Activated gamma-delta T cell treated with Interleukin-2 at 50 U/mL for 16 hours (primary cell): ENCODE measurements at places on chromosomes 16 and 17.

DNA sequence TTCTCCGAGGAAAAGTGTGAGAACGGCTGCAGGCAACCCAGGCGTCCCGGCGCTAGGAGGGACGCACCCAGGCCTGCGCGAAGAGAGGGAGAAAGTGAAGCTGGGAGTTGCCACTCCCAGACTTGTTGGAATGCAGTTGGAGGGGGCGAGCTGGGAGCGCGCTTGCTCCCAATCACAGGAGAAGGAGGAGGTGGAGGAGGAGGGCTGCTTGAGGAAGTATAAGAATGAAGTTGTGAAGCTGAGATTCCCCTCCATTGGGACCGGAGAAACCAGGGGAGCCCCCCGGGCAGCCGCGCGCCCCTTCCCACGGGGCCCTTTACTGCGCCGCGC lies at the start of gene ERBB2:
TSS of gene ERBB2 (plus strand) at position 247 of the 330 bp plus-strand sequence. CDS start 175 bp downstream, outside the sequence.
- DNase-seq = no peak

- DNase-seq = no peak
Observed at GRCh38 chr17:73210002-73210678, 17.3 kb downstream of the COG1 start.

- DNase-seq = no peak
Observed at GRCh38 chr16:49725651-49726050, 130.3 kb downstream of the ZNF423 start.

- no peak for DNase-seq
Observed at GRCh38 chr17:4248504-4249277, 15.1 kb downstream of the ANKFY1 start.

DNA sequence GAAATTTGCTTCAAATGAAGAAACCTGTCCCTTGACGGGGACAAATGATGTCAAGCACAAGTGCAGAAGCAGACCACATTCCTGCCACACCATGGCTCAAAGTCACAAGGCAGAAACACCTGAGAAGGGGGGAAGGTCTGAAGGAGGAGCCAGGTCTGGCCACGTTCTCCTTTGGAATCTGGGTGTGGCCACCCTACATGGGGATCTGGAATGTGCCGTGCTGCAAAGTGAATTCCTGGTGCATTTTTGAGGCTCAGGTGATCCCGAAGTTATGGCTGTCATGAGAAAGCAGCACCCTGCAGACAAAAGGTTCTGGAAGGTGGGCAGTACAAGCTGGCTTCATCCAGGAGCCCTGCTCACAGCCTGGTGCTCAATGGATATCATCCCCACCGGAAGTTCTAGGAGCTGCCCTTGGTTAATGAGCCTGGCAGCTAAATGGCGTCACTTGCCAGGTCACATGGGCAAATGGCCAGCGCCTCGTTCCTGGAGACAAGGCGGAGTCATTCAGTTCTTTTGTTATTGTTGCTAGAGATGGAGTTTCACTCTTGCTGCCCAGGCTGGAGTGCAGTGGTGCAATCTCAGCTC lies 20.1 kb upstream of the ADCY9 start:
- no peak for DNase-seq

DNA sequence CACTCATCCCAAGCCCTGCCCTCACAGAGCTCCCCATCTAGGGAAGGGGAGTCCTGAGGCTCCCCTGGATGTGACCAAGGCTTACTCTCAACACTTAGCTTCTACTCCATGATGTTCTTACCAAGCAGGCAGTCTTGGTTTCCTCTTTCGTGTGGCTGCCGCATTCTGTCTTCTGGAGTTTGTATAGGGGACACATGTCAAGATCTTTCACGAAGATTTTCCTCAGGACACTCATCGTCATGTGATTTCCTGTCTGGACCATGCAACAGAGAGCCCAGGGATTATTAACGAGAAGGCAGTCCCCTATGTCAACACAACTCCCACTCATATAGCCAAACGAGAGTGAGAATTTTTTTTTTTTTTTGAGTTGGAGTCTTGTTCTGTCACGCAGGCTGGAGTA lies 10.4 kb downstream of the PRSS54 start:
- DNase-seq = no peak

- DNase-seq = no peak
Observed at GRCh38 chr16:68105611-68106010, 20.4 kb downstream of the NFATC3 start.

DNA sequence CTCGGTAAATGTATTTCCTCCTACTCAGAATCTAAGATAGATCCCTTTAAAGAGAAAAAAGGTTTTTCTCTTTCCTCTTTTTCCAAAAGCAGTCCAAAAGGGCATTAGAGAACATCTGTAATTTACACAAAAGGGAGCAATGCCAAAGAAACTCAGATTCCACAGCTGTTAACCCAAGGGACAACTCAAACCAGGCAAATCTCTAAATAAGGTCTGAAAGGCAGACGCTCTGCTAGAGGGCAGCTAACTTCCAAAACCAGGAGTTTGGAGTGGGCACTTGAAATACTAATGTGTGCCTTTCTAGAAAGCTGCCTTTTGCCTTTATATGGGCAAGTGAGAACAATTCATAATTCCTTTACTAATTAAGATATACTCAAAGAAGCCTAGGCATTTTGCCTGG lies 435.7 kb downstream of the ZFHX3 start:
- DNase-seq = no peak

DNA sequence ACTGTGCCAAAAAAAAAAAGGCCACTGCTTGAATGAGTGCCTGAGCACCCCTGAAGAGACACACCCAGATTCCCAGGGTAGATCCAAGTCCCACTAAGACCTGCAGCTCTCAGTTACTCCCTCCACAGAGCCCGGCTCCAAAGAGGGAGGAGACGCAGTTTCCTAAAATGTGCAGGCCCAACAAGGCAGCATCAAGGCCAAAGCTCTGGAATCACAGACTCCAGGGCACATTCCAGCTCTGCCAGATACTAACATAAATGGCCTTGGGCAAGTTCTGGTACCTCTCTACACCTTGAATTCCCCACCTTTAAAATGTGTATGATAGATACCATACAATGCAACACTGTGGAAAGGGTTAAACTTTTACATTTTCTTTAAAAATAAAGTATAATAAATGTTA lies 57.0 kb downstream of the GAS7 start:
- no peak for DNase-seq

GRCh38 chr16:56357765-56358322 lies 67.5 kb downstream of the AMFR start:
- no peak for DNase-seq

DNA sequence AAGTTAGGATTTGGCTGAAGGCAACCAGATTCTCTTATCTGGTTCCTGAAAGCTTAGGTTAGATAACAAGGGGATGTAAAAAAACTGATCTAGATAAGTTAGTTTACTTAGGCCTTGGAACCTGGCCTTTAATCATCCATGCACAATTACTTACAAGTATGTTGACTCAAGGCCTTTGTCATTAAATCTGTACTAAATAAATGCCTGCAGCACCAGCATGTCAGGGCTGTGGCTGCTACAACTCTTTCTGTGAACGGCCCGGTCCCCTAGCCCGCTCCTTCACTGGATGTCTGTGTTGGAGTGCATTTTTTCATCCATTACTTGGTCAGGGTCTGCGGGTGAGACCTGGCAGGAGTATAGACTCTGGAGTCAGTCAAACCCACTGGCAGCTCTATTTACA lies 48.4 kb upstream of the ALDH3A1 start:
- DNase-seq = no peak

GRCh38 chr16:1763521-1764511 lies 7.5 kb downstream of the NME3 start:
- DNase-seq = no peak

GRCh38 chr16:62477796-62478195 lies 441.6 kb upstream of the CDH8 start:
- no peak for DNase-seq

DNA sequence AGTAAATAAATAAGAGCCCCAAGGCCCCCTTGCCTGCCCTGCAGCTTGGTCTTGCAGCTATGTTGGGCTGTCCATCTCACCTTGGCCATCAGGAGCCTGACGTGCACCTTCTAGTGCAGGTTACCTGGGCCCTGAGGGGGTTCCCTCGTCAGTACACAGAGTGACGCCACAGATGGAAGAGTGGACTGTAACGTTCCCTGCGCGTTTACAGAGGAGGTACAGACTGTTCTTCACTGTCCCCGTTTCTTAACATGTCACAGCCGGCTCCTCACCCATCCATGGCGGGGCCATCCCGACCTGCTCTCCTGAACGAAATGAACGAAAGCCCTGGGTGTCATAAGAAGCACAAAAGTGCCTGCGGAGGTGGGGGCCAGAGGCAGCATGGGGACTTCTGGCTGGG lies 15.9 kb upstream of the FASN start:
- DNase-seq = no peak

DNA sequence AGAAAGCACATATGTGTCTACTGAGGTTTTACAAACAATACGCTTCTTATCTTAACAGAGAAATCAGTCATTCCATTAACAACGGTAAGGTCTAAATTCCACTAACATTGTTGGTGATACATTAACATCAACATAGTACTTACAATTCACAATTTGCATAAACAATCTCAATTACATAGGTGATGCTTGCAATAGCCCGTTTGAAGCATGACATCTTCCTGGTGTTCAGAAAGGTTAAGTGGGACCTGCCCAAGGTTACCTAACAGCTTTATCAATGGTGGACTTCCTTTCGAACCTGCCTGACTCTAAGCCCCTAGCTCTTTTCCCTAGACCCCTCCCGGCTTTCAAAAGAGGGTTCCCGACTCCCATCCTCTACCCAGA lies 699 bp downstream of the FAM222B start:
- DNase-seq = no peak

DNA sequence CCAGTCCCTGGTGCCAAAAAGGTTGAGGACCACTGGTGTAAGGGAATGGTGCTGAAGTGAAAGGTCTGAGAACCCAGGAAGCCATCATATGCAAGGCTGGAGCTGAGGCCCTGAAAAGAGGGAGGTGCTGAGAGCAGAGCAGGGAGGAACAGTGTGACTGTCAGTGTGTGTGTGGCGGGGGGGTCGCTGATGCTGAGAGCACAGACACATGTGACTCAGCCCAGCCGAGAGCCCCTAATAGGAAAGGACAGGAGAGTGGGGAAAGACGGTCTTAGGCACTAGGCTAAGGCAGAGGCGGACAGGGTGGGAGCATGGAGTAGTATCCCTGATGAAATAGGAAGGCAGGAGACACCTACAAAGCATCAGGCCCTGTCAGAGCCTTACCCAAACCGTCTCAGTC lies 1.2 kb downstream of the B9D1 start:
- DNase-seq = no peak

DNA sequence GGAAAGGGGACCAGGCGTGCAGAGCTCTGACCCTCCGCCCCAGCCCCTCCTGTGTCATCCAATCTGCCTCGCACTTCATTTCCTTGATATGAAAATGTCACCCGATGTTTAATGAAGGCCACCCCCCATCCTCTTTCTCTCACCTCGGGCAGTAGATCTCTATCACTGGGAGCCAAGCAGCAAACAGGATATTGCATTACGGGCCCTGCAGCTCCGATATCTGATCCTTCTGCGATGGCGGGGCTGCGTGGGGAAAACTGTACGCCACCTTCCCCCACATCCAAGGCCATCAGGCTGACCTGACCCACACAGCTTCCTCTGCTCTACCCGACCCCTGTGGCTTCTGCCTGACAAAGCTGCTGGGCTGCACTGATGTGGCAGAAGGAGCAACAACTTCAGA lies 74.9 kb downstream of the DYNLRB2 start:
- no peak for DNase-seq

DNA sequence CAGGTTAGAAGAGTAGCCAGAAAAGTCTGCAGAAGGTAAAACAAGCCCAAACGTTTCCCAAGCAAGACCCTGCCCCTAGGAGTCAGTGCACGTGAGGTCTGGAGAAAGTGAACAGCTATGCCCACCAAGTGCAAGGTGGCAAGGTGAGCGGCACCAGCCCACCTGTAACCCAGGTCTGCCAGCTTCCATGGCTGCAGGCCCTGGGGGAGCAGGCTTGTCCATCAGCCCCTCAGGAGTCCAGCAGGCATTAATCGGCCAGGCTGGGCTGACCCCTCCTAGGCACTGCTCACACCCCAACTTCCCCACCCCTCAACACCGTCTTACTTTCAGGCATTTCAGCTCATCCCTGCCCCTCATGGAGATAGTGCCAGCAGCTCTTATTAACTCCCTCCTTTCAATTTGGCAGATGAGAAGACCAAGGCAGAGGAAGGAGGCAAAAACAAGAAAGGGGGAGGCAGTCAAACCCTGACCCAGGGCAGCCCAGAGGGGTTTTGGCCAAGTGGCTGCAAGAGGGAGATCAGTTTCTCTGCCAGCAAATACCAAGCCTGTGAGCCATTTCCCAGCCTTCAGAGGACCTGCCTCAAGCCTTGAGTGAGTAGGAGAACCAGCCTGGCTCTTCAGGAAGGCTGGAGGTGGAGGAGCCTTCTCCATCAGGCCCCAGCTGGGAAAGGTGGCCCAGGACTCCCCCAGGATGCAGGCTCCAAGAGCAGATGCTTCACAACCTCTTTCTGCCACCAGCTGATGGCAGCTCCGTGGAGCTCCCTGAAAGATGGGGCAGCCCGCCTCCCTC lies 14.7 kb downstream of the BEAN1 start:
- DNase-seq = no peak

- DNase-seq = no peak
Observed at GRCh38 chr17:610276-610675, 104.4 kb downstream of the VPS53 start.

DNA sequence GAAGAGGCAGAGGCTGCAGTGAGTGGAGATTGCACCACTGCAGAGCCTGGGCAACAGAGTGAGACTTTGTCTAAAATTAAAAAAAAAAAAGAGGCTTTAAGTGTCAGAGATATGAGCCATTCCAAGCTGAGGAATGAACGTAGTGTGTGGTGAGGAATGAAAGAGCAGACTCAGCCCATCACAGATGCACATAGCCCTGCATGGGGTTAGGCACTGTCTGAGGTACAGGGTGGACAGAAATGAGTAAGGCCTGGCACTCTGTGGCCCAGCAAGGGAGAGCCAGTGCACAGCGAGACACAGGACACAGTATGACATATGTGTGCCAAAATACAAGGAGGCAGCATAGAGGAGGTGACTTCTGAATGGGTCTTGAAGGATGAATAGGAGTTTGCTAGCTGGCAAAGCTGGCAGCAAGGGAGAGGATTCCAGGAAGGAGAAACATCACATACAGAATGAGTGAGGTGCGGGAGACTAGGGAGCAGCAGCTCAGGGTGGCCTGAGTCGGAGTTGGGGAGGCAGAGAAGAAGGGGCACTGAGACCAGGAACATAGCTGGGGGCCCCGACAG lies 8.7 kb upstream of the ZNF469 start:
- no peak for DNase-seq

GRCh38 chr16:27374804-27375425 lies 27.1 kb upstream of the IL21R start:
- peak; percentile 30 for DNase-seq

DNA sequence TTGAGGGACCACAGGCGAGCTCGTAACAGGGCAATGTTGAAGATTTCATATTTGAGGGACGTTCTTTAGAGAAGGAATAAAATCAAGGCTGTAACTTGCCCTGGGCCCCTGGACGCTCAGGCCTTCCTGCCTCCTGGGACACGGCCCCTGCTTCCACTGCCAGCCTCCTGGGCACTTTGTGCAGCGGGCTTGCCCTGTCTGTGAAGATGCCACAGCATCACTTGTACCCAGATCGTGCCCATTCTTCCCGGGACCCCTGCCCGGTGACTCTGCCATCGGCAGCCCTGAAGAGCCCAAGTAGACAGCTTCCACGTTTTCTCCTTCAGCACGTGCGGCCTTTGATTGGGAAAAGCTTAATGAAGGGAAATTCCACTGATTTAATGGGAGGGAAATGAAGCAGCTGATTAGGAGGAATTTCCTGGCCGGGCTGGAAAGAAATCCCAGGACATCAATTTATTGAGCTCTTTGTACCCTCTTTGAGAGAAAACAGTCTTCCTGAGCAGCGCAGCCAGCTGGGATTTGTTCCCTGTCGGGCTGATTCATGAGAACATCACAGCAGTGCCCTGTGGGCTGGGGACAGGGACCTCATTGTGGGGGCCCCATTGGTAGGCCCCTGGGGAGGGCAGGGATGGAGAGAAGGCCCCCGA lies 71.5 kb downstream of the CRISPLD2 start:
- DNase-seq = no peak

- no peak for DNase-seq
Observed at GRCh38 chr17:72076678-72077030, 44.2 kb upstream of the SOX9 start.
